ENCODE measurements at places on chromosomes 2 and 18. TPM values are rescaled to one million over a fixed set of nuclear protein-coding genes. Genes with fewer than 3 reads are reported as not detected.

The FEV gene
- total RNA-seq: 15.6 TPM

- peaks cover 3% of the 10 kb centered on the region for H3K4me1 ChIP-seq
- peaks cover 33% of the 10 kb centered on the region for H3K27me3 ChIP-seq
- H3K4me3 ChIP-seq: no peak overlapping the region
- DNase-seq: no peak
- H3K27ac ChIP-seq: no peak overlapping the region
- H3K36me3 ChIP-seq: no peaks in the 10 kb centered on the region
Observed at GRCh38 chr18:10860928-10861327, 288.4 kb downstream of the PIEZO2 start.

The RAX gene
- total RNA-seq: not detected

The LYPD6 gene
- 30.1 TPM for total RNA-seq

- DNase-seq: no peak
- H3K4me1 ChIP-seq: peaks cover 28% of the 10 kb centered on the region
- H3K27ac ChIP-seq: peak overlapping the region; percentile 87
- H3K36me3 ChIP-seq: peaks cover 12% of the 10 kb centered on the region
Observed at GRCh38 chr2:207854484-207855440, 85.1 kb upstream of the FZD5 start.

The SMC6 gene
- 26.0 TPM for total RNA-seq

DNA sequence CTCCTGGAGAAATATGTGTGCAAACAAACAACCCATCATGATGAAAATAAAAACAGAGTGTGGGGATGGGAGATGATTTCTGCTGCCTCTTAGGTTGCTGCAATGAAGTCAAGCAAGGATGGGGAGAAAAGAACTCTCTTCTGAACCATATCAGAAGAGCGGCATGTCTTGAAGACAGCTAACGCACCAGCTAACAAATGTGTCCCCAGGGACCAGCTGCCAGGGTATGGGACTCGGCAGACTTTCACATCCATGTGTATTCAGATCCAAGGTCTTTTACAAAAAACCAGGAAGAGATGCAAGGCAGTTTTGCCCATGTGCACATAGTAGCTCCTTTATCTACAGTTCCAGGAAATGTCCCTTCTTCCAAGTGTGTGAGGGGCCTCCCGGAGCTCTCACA, 125.4 kb downstream of the CLIP4 start:
- no peak overlapping the region for H3K4me3 ChIP-seq
- no peak overlapping the region for H3K27ac ChIP-seq
- H3K4me1 ChIP-seq: no peaks in the 10 kb centered on the region
- H3K36me3 ChIP-seq: no peaks in the 10 kb centered on the region

DNA sequence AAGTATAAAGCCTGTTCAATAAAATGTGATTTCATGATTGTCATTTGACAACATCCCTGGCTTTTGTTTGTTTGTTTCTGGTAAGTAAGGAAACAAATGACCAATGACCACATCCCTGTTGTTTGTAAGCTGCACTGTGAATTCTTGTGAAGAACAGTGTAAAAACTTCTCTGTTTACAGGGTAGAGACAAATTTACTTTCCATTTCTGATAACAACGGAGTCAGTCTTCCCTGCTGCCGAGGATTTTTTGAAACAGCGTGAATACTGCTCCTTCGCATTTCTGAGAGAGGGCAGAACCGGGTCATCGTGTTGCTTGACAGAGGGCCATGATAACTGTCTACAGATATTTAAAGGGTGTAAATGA, 38.4 kb upstream of the CTAGE1 start:
- peaks cover 19% of the 10 kb centered on the region for H3K4me1 ChIP-seq
- peaks cover 6% of the 10 kb centered on the region for H3K27me3 ChIP-seq
- no peaks in the 10 kb centered on the region for H3K36me3 ChIP-seq
- peak overlapping the region; percentile 6 for H3K4me3 ChIP-seq
- no peak for DNase-seq

DNA sequence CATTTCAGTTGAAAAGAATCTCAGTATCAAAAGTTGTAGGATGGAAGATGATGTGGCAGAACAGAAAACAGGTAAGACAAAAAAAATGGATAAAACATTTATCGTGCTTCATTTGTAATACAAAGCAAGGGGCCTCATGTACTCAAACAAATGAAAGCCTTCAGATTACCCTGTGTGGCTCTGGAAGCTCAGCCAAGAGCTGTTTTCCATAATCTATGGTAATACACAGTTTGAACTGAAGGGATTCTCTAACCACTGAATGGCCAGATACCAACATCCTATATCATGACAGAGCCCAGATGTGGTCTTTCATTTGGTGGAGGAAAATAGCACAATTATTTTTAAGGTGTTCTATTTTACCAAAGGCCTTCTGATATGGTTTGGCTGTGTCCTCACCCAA, 272.1 kb upstream of the RND3 start:
- H3K4me1 ChIP-seq: no peaks in the 10 kb centered on the region
- no peak overlapping the region for H3K27ac ChIP-seq
- H3K4me3 ChIP-seq: no peak overlapping the region
- no peaks in the 10 kb centered on the region for H3K36me3 ChIP-seq
- no peak for DNase-seq

Data from progenitor cell of endocrine pancreas (in vitro differentiated cells).